AG04450 (cell line): ENCODE measurements at places on chromosomes 12 and 14. TPM values are rescaled to one million over a fixed set of nuclear protein-coding genes. Genes with fewer than 3 reads are reported as not detected.

RIPK3 gene
- polyA plus RNA-seq, result 0.09 TPM in 1 of 2 replicates, not detected in the other

DNA sequence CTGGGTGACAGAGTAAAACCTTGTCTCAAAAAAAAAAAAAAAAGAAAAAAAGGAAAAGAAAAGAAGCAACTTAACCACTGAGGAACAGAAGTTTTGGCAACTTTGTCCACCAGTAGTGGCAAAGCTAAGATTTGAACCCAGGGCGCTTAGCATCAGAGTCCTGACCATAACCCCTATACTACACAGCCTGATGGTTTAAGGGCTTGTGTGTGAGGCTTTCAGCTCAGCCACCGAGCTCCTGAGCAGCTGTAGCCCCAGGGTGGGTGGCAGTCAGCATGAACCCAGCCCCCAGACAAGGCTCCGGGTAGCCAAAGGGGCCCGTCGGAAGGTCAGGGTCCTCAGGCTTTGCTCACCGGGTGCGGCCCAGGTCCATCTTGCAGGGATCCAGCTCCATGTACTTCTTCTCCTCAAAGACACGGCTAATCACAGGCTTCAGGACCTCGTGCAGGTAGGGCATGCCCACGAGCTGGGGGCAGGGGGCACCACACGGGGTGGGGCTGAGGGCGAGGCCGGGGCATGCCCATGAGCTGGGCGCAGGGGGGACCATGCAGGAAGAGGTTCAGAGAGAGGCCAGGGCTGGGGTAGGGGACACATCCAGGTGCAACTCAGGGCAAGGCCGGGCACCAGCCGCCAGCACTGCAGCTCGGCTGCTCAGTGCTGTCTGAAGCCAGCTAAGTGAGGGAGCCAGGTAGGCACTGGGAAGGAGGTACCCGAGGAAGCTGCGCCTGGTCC lies 20.9 kb downstream of the RASAL1 start:
- no peak for DNase-seq

HCAR2 gene
- polyA plus RNA-seq, result not detected in 2 replicates

KRT72 gene
- not detected in 2 replicates for polyA plus RNA-seq

DNA sequence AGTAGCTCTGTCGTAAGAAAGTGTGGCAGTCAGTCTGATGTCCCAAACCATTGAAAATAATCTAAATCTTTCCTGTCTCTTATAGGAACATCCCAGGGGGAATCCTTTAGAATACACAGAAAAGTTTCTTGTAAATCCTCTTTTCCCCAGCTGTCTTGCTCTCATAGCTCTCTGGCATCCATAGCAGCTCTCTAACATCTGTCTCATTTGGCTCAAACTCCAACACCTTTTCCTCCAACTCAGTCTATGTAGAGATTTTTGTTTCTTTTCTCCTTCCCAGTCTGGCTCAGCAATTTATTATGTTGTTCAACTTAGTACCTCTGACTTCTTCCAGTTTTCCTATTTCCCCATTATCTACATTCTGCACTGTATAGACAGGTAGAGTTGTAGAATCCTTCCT lies 84.4 kb upstream of the NEDD1 start:
- DNase-seq, result no peak

DNA sequence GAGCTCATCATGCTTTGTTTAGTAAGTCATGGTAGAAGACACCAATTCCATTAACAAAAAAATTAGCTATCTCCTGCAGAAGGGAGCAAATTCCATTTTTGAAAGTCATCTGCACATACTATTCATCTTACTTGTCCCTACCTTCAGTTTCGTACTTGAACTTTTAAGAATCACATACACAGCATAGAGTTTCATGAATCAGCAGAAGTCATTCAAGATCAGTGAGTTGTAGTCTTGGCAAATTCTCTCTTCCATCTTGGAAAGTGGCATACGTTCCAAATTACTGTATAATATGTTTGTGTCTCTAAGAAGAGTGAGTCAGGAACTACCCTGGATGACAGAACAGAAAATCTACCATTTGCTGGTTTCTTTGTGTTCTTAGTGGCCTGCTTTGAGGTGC lies 14.1 kb downstream of the VRK1 start:
- peak; percentile 18 for DNase-seq

DNA sequence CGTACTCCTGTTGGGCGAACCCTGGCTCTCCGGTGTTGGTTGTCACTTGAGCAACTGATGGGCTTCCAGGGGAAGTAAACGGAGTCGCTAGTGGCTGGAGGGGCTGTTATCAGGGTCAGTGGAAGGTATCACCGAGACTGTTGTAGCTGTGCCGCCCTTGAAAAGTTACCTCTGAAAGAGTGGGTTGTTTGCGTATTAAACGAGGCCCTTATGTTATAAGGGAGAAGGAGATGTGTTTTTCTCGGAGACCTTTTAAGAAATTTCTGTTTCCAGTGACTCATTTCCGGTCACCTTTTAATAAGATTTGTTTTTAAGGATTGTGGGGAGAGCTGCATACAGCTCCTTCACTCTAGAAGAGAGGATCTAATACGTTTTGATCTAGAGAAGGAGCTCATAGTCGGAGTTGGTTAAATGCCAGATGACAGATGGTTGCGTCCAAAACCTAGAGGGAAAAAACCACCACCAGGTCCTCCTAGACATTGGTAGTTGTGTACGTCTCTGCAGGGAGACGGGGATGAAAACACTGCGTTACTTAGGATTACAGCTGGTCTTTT lies 750 bp upstream of the DBX2 start:
- DNase-seq, result no peak

- no peak for DNase-seq
Observed at GRCh38 chr14:21668377-21668776, 5.2 kb downstream of the OR4E1 start.

DNA sequence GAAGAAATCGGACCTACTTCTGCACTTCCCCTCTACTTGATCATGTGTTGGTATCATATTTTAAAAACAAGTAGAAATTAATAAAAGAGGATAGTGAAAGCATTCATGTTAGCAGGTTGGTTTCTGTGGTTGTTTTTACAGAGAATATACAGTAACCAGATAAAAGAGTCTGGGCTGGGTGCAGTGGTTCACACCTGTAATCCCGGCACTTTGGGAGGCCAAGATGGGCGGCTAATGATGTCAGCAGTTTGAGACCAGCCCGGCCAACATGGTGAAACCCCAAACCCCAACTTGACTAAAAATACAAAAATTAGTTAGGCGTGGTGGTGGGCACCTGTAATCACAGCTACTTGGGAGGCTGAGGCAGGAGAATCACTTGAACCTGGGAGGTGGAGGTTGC lies 55.9 kb downstream of the LRP6 start:
- DNase-seq, result no peak

GRCh38 chr14:94020267-94020666 lies 5.9 kb upstream of the OTUB2 start:
- no peak for DNase-seq

NOS1 gene
- polyA plus RNA-seq, result not detected in 2 replicates

- DNase-seq, result no peak
Observed at GRCh38 chr12:4849115-4849541, 60.6 kb upstream of the KCNA1 start.

CIROP gene
- polyA plus RNA-seq, result 0.07 and 0.12 TPM in 2 replicates

DNA sequence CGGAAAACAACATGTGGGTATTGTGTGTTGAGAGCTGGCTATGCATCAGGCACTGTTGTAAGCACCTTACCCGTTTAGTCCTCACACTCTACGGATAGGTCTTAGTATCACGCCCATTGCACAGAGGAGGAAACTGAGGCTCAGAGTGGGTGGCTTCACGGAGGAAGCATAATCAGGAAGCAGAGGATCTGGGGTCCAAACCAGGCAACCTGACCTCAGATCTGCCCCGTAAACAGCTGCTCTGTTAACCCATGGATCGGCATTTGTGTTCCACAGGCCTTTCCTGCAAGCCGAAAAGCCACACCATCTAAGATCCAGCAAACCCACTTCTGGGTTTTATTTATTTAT lies 107.9 kb downstream of the SCARB1 start:
- no peak for DNase-seq

- no peak for DNase-seq
Observed at GRCh38 chr12:108093209-108093608, 35.9 kb upstream of the WSCD2 start.

DNA sequence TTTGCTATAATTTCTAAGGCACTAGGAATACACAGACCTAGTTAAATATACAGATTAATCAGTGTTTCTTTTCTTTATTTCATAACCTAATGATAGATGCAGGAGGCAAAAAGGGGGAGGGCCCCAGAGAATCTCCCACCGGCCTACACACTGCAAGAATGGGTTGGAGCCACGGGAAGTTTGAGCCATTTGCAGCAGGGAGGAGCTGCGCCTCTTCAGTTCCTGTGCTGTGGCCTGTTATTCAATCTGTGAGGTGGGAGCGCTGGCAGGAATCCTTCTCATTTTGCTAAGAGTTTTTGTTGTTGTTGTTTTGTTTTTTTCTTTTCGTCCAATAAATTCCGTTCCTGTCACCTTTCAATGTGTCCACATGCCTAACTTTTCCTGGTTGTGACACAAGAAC lies 251.3 kb upstream of the RPL10L start:
- no peak for DNase-seq

E2F7 gene
- polyA plus RNA-seq, result 4.0 and 5.2 TPM in 2 replicates
